ENCODE measurements at places on chromosomes 4 and X.

GRCh38 chrX:15418707-15419181, 34.5 kb upstream of the VEGFD start:
- no peak for DNase-seq

- no peak for DNase-seq
Observed at GRCh38 chrX:72205706-72206105, 24.1 kb downstream of the PIN4 start.

DNA sequence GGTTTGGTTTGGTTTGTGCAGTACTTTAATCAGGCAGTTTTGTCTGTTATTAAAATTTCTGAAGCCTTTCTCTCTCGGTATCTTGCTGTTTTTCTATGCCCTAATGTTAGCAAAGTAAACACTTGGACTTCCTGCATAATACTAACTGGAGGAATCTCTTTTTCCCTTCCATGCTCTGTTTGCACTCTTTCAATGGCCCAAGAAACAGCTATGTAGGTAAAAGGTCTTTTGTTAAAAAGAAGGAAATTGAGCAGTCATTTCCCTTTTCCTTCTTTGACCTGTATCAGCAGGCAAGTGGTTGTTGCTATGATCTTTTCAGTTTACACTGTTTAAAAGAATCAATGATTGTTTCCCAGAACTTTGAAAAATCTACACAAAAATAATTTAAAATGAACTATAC, 82.7 kb downstream of the CCSER1 start:
- no peak for DNase-seq

- no peak for DNase-seq
Observed at GRCh38 chr4:84631573-84631972, 48.6 kb downstream of the CDS1 start.

DNA sequence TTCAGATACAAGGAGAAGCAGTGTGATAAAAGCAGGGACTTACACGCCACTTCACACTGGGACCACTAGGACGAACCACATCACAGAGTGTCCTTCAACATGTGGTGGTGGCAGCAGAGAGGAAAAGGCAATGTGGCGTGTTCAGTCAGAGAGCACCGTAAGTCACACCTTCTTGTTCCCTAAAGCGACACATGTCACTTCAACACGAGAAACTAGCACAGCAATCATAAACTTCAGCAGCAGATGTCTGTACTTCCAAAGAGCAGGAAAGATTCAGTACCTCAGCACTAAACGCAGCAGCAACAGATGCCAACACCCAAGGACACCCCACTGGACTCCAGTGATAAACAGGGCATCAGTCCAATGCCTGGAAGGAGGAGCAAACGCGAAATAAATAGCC, 96.7 kb downstream of the AREG start:
- no peak for DNase-seq

DNA sequence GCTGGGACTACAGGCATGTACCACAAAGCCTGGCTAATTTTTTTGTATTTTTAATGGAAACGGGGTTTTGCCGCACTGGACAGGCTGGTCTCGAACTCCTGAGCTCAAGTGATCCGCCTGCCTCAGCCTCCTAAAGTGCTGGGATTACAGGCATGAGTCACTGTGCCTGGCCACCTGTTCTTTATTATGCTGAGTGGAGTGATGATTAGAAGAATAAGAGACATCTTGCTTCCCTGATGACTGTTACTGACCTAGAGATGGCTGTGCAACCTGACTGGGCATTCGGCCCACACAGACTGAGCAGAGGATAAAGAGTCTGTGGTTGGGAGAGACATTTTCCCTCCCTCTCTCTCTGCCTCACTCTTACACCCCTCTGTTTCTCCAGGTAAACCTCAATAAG, 56.7 kb downstream of the SPINK2 start:
- no peak for DNase-seq

- no peak for DNase-seq
Observed at GRCh38 chrX:54181202-54181953, 1.7 kb downstream of the FAM120C start.

GRCh38 chrX:85052636-85053343, 49.1 kb downstream of the APOOL start:
- no peak for DNase-seq

DNA sequence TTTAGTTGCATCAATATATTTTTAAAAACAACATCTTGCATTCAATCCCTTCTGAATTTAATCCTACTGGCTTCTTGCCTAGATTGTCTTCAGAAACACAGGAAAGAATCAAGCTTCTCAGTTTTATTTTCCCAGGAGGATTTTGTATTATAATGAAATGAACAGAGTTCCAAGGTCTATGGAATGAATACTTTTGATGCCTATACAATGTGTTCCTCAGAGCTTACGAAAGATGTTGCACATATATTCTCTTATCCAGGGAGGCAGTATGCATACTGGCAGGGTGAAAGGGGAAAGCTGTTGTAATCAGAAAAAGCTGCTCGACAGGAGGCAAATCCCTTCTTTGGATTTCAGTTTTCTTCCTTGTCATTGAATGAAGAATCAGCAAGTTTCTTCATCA, 8.8 kb downstream of the TMPRSS11D start:
- no peak for DNase-seq

DNA sequence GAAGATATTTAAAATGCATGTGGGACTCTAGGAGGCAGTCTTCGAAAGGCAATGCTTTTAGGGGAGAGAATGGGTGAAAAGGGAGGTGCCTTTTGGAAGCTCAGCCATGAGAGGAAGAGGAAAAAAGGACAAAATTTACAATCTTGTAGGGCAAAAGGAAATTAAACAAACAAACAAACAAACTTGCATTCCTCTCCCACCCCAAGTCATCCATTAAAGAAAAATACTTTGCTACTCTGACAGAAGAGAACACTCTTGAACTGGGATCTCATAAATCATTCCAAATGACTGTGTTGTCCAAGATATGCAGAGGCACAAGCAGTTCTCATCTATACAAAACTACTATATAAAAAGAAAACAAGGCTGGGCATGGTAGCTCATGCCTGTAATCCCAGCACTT, 46.7 kb downstream of the HELQ start:
- DNase-seq, result no peak

DNA sequence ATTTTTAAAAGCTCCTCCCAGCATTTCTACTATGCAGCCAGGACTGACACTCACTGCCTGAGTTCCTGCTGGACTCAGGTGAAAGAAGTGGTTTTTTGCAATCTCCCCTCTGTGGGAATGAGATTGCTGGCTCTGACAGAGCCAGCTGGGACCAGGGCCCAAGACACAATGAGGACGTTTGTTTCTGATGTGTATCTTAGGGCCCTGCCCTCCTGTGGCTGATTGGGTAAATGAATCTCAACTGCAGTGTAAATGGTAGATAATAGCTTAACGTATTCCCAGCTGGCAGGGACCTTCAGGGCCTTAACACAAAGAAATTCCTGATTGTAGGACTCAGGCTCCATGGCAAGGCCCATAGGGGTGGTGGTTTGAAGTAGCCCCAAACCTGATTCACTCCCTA, 85.8 kb upstream of the PRPS1 start:
- no peak for DNase-seq

DNA sequence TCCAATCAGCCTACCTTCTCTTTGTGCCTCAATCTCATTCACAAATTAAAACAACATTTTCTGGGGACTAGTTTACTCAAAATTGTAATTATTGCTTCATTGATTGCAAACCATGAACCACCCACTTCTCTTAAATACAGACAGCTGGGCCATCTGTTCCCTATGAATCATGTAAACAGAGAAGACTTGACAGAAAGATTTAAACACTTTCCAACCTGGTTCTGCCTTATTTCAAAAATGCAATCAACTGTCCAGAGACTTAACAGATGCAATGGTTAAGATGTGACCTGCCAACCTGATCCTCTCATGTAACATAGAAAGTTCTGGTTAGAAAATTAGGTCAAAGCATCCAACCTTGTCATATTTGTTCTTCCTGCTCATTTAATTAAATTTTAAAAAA, 20.8 kb upstream of the SERTM2 start:
- no peak for DNase-seq

DNA sequence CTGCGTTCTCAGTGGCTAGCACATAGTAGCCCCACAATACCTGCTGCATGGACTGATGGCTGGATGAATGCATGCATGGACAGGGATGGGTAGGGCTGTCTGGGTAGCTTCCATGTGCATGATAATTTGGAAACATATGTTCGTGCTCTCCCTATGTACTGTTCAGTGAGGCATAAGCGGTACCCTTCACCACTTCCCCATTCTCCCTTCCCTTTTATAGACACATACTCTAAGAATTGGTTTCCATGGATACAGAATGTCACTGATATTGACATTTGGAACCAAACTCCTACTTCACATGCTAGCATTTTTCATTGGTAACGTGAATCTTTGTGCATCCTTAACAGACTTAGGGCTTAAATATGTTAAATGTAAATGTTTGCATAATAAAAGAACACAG, 20.4 kb downstream of the USP46 start:
- DNase-seq, result no peak

DNA sequence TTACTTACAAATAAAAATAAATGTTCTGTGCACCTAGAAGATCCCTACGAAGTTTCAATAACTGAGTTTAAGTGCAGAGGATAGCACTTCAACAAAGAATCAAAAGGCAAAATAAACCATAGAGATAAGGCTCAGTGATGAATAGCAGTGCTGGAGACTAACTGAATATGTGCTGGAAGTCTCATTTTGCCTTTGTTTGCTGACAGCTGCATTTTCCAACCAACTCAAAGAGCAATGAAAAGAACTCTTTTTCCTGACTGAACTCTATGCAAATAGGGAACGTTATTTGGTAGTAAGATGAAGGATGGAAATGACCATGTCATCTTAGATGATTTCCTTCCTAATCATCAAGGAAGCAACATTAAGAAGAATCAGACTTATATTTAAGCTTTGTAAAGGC, 32.7 kb upstream of the ADH7 start:
- no peak for DNase-seq

Data from suprapubic skin (tissue), 4 donors.